ENCODE measurements at places on chromosomes 3 and 15.

GRCh38 chr3:101823525-101823924, 25.8 kb upstream of the NFKBIZ start:
- no peak for DNase-seq

DNA sequence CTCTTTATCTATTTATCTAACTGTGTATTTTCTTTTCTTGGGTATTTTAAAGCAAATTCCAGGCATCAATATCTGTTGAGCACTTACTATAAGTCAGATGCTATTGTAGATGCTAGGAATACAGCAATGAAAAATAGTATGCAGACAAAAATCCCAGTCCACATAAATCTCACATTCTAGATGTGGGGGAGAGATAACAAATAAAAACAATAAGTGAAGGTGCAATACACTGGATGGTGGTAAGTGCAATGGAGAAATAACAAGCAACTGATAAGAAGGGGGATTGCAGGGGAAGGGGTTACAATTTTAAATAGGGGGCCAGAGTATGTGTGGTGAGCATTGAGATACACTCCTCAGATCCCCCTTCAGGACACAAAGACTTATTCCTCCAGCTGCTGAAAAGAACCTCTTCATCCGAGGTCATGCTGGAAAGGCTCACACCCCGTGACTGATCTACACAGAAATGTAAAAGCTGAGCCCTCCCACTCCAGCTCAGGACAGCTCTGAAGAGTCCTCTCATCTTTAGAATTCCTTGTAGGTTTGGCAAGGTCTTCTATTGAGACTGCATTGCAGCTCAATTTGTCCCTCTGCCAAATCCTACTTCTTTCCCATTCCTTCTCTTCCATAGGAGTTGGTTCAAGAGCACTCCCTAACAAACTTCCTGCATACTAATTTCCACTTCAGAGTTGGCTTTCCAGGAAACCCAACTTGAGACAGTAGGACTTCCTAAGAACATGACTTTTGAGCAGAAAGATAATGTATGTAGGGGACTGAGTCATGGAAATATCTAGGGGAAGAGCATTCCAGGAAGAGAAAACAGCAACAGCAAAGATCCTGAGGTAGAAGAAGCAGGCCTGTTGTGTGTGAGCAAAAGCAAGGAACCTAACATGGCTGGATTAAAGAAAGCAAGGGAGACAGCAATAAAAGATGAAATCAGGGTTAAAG, 8.1 kb upstream of the SCG3 start:
- no peak for DNase-seq

- no peak for DNase-seq
These were observed 10.8 kb downstream of the ITGA11 start for GRCh38 chr15:68421115-68421551.

- DNase-seq = peak; percentile 61
These were observed 84.4 kb downstream of the SEMA5B start for GRCh38 chr3:122942937-122943827.

DNA sequence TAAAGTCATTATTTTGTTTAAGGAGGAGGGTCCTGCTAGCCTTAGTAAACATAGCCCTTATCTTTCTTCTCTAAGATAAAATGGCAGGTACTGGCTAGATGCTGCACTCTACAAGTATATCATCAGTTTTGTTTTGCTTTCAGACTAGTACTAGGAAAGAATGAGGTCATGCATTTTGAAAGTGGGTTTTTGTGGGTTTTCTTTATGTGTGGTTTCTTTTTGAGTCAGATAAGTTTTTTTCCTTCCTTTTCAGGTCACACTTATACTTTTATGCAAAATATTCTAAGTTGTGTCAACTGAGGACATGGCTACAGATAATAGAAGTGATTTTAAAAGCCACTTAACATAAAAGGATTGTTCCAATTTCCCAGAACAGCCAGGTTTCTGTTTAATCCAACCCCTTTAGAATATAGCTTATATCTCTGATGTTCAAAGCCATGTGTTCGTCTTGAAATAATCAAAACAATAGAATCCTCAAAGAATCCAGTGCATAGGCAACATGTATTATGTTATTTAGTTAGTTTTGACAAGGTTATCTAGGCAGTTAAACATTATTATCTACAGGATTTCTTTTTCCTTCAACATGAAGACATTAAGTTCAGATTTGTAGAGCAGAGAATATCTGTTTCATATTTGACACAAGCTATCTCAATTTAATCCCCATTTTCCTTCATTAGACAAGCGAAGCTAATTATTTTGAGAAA, 406.2 kb downstream of the RBMS3 start:
- DNase-seq = no peak

DNA sequence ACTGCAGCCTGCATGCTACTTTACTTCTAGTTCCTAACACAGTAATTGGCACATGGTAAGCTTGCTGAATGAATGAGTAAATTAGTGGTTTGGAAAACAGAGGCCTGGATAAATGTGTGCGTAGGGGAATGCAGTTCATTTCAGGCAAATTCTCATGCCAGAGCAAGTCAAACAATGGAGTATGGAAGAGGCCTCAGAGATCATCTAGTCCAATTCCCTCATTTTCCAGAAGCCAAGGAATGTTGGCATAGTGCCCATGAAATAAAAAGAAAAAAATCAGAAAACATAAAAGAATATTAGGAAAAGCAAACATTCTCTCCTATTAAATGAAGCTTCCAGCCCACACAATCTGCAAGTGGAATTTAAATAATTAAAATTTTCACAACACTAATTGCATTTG, 92.4 kb downstream of the MB21D2 start:
- DNase-seq = no peak

Data from hypothalamus (tissue), 51 donors.